Activated T-cell treated with anti-CD3 and anti-CD28 coated beads, Interleukin-2, amount 50 U/mL, for 72 hours (primary cell): ENCODE measurements at places on chromosomes 4 and X.

- no peak overlapping the region for H3K4me3 ChIP-seq
- no peaks in the 10 kb centered on the region for H3K36me3 ChIP-seq
- DNase-seq = no peak
- no peaks in the 10 kb centered on the region for H3K4me1 ChIP-seq
Observed at GRCh38 chr4:22130741-22131140, 182.2 kb upstream of the KCNIP4 start.

DNA sequence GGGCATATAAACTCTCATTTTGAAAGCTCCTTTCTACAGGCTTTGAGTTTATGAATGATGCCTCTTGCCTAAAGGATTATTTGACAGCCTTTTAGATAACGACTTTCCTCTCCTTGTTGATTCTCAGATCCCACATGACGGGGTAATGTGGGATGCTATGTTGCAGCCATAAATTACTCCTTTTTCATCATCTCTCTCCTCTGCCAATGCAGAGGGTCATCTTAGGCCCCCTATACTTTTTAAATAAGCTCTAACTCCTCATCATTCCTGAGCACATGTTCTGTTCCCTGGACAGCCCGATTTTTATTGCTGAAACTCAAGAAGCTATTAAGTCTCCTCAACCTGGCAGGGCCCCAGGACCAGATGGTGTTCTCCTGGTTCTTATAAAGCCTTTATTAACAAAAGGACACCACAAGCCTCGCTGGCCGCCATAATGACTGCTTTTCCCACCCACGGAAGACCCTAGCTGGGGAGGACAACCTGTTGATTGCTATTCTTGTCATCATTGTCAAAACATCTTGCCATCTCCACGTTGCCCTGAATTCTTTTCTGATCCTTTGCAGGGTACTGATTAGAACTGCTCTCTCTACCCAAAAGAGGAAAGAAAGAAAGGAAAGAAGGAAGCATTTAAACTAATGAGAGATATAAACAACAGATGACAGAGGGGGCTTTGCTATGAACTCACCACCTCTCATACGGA, 150.7 kb downstream of the DHX15 start:
- peaks cover 9% of the 10 kb centered on the region for H3K27me3 ChIP-seq
- no peak overlapping the region for H3K27ac ChIP-seq
- no peaks in the 10 kb centered on the region for H3K4me1 ChIP-seq

- peaks cover 6% of the 10 kb centered on the region for H3K27me3 ChIP-seq
- no peak overlapping the region for H3K4me3 ChIP-seq
- no peak overlapping the region for H3K27ac ChIP-seq
- no peak for DNase-seq
- H3K36me3 ChIP-seq = no peaks in the 10 kb centered on the region
- H3K4me1 ChIP-seq = no peaks in the 10 kb centered on the region
Observed at GRCh38 chr4:110365761-110366160, 110.2 kb upstream of the ENPEP start.

GRCh38 chr4:70522626-70523025, 4.3 kb downstream of the AMTN start:
- H3K27ac ChIP-seq = no peak overlapping the region
- no peaks in the 10 kb centered on the region for H3K36me3 ChIP-seq
- H3K27me3 ChIP-seq = no peaks in the 10 kb centered on the region

- no peak for DNase-seq
- no peak overlapping the region for H3K4me3 ChIP-seq
- H3K36me3 ChIP-seq = no peaks in the 10 kb centered on the region
- H3K4me1 ChIP-seq = no peaks in the 10 kb centered on the region
Observed at GRCh38 chrX:123399709-123400108, 215.6 kb downstream of the GRIA3 start.

GRCh38 chrX:110669572-110669971, 126.0 kb downstream of the CHRDL1 start:
- no peak overlapping the region for H3K27ac ChIP-seq
- H3K36me3 ChIP-seq = no peaks in the 10 kb centered on the region
- no peak overlapping the region for H3K4me3 ChIP-seq
- H3K4me1 ChIP-seq = peaks cover 5% of the 10 kb centered on the region
- H3K27me3 ChIP-seq = peaks cover 31% of the 10 kb centered on the region

- peaks cover 2% of the 10 kb centered on the region for H3K36me3 ChIP-seq
- H3K4me3 ChIP-seq = no peak overlapping the region
- DNase-seq = no peak
- no peaks in the 10 kb centered on the region for H3K4me1 ChIP-seq
- no peaks in the 10 kb centered on the region for H3K27me3 ChIP-seq
Observed at GRCh38 chr4:182875453-182876405, 41.5 kb downstream of the DCTD start.

GRCh38 chrX:21781525-21781924, 23.6 kb upstream of the SMPX start:
- H3K36me3 ChIP-seq = no peaks in the 10 kb centered on the region
- H3K27ac ChIP-seq = no peak overlapping the region
- no peak for DNase-seq
- no peak overlapping the region for H3K4me3 ChIP-seq
- no peaks in the 10 kb centered on the region for H3K4me1 ChIP-seq
- H3K27me3 ChIP-seq = peaks cover 7% of the 10 kb centered on the region

DNA sequence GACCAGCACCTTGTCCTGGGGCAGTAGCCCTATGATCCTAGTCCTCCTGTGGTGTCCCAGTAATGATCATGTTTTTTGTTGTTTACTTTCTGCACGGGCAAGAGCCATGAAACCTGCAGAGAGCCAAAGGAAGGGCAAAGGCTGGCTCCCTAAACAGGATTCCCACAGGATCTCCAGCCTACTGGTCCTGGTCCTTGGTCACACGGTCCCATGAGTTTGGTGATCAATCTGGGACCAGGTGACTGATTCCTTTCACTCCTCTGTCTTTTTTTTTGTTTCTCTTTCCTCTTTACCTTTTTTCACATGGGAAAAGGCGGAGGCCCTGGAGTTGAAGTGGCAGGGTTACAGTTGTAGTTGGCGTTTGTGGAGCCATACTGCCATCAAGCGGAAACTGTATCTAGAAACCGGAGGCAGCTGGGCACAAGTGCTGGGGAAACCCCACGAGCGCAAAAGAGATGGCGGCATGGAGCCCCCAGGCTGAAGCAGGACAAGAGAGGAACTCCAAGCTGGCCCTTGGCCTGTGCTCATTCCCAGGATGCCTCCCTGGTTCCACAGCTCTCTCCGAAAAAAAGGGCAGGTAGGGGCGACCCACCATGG, 34.6 kb downstream of the NBDY start:
- peak overlapping the region; percentile 92 for H3K27ac ChIP-seq
- H3K4me3 ChIP-seq = peak overlapping the region; percentile 90
- H3K36me3 ChIP-seq = peaks cover 2% of the 10 kb centered on the region
- no peak for DNase-seq
- H3K4me1 ChIP-seq = peaks cover 53% of the 10 kb centered on the region
- no peaks in the 10 kb centered on the region for H3K27me3 ChIP-seq

DNA sequence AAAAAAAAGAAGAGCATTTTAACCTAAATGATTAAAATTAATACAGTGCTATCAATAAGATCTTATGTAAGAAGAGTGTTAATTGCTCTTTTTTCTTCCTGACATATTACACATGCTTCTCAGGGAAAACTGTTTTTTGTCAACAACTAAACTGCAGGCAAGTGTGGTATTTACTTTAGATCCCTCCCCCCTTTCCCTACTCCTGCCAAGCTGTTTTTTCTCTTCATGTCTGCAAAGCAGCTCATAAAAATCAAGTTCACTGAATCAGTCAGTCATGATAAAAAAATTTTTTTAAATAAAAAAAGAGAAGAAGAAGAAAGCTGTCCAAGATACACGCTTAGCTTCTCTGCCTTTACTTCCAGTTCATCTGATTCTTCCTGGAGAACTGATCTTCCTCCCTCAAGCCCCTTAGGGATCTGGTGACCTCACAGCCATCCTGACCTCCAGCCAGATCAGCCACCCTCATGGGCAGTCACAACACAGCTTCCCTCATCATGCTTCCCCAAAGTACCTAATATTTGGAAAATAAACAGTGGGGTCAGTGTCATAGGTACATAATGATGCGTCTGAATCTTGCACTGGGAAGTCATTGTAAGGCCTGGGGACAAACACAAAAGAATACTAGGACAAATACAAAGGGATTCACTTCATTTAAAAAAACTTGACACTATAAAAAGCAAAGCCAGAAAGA, 87.0 kb downstream of the ZNF827 start:
- H3K27ac ChIP-seq = no peak overlapping the region
- no peaks in the 10 kb centered on the region for H3K36me3 ChIP-seq
- H3K4me1 ChIP-seq = no peaks in the 10 kb centered on the region
- no peak for DNase-seq
- H3K27me3 ChIP-seq = no peaks in the 10 kb centered on the region
- no peak overlapping the region for H3K4me3 ChIP-seq

GRCh38 chr4:152039023-152039481, 278.2 kb upstream of the GATB start:
- H3K36me3 ChIP-seq = no peaks in the 10 kb centered on the region
- no peak overlapping the region for H3K4me3 ChIP-seq
- H3K4me1 ChIP-seq = no peaks in the 10 kb centered on the region
- DNase-seq = no peak

GRCh38 chr4:7827566-7827965, 112.1 kb downstream of the AFAP1 start:
- peak overlapping the region; percentile 87 for H3K27ac ChIP-seq
- peaks cover 55% of the 10 kb centered on the region for H3K4me1 ChIP-seq
- H3K36me3 ChIP-seq = peaks cover 19% of the 10 kb centered on the region
- H3K27me3 ChIP-seq = no peaks in the 10 kb centered on the region

DNA sequence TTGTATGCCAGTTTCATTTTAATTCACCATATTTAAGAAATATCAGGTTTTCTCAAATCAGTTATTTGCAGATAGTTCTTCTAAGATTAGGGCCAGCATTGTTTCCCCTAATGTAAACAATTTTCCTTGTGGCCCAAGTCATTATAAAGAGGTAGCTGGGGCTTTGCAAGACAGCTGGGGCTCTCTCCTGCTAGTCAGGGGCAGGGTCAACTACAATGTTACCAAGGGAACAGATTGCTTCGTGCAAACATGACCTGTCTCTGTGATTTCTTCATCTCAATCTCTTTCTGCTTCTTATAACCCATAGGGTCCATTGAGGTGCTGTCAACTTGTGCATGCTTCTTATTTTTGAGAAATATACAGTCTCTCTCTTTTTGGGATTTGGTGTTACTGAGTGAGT, 12.1 kb downstream of the ARMCX6 start:
- no peaks in the 10 kb centered on the region for H3K36me3 ChIP-seq
- H3K4me1 ChIP-seq = no peaks in the 10 kb centered on the region
- no peak for DNase-seq
- no peak overlapping the region for H3K4me3 ChIP-seq
- peaks cover 23% of the 10 kb centered on the region for H3K27me3 ChIP-seq
- no peak overlapping the region for H3K27ac ChIP-seq

GRCh38 chrX:55695227-55696018, 22.1 kb upstream of the RRAGB start:
- H3K4me1 ChIP-seq = peaks cover 36% of the 10 kb centered on the region
- H3K27me3 ChIP-seq = peaks cover 25% of the 10 kb centered on the region
- peak overlapping the region; percentile 7 for H3K27ac ChIP-seq
- DNase-seq = no peak
- H3K4me3 ChIP-seq = peak overlapping the region; percentile 34
- H3K36me3 ChIP-seq = no peaks in the 10 kb centered on the region

GRCh38 chr4:76830964-76831703, 66.8 kb downstream of the SOWAHB start:
- no peaks in the 10 kb centered on the region for H3K27me3 ChIP-seq
- no peak for DNase-seq
- no peak overlapping the region for H3K4me3 ChIP-seq
- no peaks in the 10 kb centered on the region for H3K4me1 ChIP-seq
- H3K36me3 ChIP-seq = peaks cover 4% of the 10 kb centered on the region

DNA sequence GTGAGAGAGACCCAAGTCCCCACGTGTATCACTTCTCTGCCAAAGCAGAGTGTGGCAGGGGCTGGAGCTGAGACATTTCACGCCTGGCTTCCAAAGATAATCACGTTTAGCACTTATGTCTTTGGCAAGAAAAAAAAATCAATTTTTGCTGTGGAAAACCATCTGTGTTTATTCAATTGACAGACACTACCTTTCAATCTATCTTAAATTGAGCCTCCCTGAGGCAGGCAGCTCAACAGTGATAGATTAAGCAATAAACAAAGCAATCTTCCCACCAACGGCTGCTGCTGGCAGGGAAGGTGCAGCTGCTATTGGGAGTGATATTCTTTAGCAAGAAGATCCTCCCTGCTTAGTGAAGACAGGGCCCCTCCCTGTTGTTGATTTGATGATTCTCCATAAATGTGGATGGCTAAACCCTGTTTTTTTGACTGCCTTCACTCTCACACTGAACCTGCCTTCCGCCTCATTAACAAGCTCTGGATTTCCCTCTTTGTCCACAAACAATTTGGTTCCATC, 11.6 kb upstream of the MAGEB17 start:
- no peaks in the 10 kb centered on the region for H3K4me1 ChIP-seq
- H3K4me3 ChIP-seq = no peak overlapping the region
- H3K27me3 ChIP-seq = peaks cover 34% of the 10 kb centered on the region
- no peak for DNase-seq
